LoVo (cell line): ENCODE measurements at places on chromosomes 11 and 22.

DNA sequence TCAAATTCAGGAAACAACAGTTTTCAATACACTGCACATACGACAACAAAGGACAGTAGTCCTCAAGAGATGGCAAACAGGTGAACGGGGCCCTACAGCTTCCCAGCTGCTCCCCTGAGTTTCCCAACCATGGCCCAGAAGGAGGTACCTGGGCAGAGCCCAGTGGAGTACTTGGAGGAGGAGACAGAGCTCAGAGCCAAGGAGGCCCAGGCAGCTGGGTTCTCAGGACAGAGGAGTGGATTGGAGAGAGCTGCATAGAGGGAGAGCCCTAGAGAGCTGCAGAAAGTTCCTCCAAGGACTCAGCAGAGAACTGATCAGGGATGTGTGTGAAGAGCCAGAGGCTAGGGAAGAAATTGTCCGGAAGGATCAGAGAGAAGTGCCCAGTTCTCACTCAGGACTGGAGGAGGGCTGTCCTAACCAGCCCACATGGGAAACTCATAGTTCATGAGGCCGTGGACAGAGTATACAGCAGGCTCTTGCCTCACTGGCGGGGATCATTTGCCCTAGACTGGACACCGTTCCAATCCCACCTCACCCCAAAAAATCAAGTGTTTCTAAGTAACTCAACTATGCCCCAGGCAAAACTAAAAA lies 7.6 kb upstream of the ASCL2 start:
- no peak for DNase-seq

- no peak for DNase-seq
These were observed 9.3 kb downstream of the ARHGEF17 start for GRCh38 chr11:73317373-73317772.

DNA sequence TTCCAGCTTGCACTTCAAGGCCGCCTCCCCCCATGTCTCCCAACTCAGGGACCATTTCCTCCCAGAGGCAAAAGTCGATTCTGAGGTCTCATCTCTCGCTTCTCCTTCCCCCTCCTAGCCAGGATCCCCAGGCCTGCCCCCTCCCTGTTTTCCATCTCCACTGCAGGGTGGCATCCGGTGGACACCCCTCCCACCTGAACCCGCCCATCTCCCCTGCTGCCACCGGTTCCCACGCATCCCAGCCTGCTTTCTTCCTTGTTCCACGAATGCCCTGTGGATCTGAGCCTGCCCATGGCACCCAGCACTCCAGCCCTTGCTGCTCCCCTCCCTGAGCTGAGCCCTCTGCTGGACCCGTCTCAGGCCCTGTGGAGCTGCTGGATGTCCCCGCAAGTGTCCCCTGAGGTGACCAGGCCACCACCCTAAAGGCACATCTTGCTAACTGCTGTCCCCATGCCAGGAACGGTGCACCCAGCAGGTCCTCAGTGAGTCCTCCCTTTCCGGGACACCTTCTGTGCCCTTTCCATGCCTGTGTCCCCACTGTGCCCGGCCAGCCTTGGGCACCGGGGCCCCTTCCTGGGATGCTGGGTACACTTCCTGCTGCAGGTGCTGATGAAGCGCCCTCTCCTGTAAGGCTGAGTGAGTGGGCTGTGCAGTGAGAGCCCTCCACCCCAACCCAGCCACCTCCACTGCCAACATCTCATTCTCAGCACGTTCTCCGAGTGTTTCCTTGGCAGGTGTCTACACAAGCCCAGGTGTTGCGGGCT lies 936 bp downstream of the IL17REL start:
- DNase-seq = no peak

- DNase-seq = peak; percentile 70
These were observed 44.0 kb downstream of the LIF start for GRCh38 chr22:30202531-30203006.

GRCh38 chr11:62008193-62008592 lies 40.8 kb upstream of the FTH1 start:
- DNase-seq = no peak

DNA sequence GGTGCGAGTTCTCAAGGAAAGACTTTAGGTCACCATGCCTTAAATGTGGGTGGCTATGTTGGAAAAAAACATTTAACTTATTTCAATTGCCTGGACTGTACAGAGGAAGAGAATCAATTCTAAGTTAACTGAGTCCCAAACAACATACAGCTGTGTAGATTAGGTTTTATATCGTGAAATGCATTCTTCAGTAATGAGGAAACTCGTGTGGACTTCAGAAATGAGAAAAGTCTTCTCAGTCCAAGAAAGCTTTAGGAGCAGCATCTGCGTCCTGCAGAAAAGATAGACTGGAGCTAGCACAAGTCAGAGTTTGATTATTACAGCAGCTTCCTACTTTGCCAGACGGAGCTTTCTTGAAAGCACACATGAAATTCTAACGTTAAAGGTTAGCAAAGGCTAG lies 673.0 kb downstream of the OPCML start:
- no peak for DNase-seq

DNA sequence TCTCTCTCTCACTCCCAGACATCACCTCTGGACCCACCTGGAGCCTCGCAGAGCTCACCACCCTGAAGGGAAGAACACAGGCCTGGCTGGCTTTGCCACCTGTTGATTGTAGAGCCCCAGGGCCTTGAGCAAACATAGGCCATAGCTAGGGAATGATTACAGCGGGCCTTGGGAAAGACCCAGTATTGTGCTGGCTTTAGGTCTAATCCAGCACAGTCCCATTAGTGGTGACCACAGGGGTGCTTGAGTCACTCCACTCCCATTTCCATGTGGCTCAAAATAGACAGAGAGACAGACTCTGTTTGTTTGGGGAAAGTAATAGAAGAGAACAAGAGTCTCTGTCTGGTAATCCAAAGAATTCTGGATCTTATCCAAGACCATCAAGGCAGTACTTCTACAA lies 42.7 kb upstream of the FAM181B start:
- no peak for DNase-seq

- DNase-seq = no peak
These were observed 28.7 kb upstream of the MMP20 start for GRCh38 chr11:102653744-102654291.

DNA sequence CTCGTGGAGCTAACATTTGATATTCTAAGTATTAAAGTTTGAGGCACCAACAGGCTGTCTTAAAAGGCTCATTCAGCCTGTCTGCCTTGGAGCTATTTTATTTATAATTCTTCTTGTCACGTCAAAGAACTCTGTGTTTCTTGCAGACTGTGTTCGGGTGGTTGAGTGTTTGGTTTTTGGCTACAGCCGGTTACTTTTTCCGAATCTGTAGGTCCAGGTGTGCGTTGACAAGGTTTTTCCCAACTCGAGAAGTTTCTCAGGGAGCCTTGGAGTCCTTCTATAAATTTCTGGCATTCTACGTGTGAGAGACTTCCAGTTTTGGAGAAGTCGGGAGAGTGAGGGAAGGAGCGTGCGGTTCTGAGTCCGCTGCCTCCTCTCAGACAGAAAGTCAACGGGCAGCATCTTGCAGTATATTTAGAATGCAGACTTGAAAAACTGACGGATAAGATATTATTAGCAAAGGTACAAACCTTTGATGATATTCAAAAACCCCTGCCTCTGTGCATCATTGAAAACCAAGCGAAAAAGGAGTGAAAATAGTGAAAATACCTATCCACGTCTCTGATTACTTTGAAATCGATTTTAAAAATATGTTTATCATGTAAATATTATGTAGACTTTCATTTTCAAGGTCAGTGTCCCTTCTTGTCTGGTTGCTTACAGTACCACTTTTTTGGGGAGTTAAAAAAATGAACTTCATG lies 85.2 kb upstream of the PPARA start:
- no peak for DNase-seq

DNA sequence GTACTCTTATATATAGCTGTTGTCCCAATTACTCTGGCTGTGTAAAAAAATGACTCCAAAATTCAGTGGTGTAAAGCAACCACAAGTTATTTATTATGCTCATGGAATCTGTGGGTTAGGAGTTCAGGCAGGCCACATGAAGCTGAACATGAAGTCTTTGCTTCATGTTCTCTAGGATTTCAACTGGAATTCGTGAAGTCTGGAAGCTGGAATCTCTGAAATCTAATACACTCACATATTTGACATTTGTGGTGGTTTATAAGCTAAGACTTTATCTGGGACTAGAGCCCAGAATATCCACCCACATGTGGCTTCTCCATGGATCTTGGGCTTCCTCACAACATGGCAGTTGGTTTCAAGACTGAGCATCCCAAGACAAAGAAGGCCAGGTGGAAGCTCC lies 430.6 kb downstream of the MIAT start:
- DNase-seq = no peak

DNA sequence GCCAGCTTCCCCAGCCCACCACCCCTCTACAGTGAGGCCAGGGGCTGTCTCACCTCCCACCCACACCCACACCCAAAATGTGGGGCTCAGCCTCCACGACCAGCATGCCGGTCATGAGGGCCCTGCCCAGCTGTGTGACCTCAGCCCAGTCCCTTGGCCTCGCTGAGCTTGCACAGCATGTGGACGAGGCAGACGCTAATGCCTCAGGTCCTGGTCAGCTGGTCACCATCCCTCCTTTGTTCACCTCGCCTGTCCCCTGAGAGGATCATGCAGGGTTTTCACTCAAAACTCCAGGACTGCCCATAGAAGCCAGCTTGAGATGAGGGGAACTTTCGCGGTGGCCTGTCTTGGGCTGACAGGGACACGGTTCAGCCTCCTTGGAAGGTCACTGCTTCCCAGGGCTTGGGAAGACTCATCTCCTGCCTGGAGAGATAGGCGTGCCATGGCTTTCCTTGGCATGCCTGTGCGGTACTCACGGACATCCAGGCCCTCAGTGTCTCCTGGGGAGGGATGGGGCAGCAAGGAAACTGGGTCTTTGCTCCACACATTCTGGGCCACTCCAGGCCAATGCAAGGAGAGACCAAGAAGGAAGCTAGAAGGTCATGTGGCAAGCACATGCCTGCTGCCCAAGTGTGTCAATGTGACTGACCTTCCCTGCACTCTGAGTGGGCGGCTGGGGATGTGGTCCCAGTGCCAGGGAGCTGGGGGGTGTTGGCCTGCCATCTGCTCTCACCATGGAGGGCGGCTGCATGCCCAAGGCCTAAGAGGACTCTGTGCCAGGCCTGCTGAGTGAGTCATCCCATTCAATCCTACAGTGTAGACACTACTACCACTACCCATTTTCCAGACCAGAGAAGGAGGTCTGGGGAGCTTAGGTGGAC lies 3.2 kb upstream of the RTN4R start:
- DNase-seq = no peak

DNA sequence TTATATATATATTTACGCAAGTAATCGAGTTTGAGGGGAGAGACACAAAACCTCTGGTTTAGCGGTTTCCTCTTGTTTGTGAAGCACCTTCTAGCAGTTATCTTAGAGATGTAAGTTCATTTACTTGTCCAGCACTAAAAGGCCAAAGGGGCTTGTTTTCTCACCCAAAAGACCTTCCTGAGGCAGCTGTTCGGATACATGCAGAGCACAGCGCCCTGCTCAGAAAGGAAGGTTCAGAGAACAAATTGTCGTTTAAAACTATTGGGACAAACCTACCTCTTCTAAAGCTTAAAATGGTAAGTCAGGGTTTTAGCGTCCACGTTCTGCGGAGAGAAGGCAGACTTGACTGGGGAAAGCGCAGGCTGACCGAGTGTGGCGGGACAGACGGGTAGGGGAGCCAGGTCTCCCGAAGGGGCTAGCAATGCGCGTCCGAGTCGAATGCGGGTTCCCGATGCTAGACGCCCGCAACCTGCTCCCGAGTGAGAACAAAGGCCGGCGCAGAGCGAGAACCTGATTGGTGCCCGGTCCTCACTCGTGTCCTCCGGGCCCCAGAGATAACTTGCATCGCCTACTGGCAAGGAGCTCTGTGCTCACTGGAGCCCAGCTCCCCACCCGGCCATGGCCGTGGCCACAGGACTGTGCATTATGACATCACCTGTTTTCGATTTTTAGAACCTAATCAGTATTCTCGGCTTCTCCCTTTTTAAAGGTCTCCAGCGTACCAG lies 1.0 kb upstream of the SESN3 start:
- no peak for DNase-seq

GRCh38 chr11:33063326-33063881 lies 24.0 kb downstream of the TCP11L1 start:
- no peak for DNase-seq

- no peak for DNase-seq
These were observed 22.9 kb upstream of the SLC22A12 start for GRCh38 chr11:64568041-64568571.

GRCh38 chr22:49197986-49198704 lies 629.5 kb downstream of the BRD1 start:
- DNase-seq = no peak

DNA sequence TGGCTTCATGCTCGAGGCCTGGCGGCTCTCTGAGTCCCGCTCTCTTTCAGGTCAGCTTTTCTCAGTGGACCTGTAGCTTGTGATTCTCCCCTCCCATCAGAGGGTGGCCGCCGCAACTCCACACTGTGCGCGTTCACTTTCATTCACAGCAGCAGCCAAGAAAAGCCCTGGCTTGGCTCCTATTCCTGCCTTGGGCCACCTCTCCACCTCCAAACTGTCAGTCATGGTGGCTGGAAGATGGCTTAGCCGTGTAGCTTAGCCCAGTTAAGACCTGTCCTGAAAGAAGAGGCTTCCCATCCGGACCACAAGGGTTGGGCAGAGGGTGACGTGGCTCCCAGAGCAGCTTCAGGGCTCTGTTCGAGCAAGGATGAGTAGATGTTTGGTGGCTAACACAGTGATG lies 125.5 kb downstream of the TBC1D22A start:
- no peak for DNase-seq

DNA sequence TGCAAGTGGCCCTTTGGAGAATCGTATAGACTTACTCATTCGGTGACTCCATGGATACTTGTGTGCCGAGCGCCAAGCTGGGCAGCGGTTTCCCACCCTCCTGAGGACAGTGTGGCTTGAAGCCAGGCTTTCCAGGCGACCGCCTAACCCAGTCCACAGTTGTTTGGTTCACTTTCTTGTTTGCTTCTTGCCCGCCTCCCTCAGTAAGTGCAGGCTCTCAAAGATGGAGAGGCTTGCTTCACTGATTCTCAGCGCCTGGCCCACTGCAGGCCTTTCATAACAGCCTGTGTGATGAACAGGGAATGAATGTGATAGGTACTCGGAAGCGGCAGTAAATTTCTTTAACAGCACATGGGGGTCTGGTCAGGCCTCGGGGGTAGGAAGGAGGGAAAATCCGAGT lies 11.2 kb upstream of the MDK start:
- DNase-seq = no peak

DNA sequence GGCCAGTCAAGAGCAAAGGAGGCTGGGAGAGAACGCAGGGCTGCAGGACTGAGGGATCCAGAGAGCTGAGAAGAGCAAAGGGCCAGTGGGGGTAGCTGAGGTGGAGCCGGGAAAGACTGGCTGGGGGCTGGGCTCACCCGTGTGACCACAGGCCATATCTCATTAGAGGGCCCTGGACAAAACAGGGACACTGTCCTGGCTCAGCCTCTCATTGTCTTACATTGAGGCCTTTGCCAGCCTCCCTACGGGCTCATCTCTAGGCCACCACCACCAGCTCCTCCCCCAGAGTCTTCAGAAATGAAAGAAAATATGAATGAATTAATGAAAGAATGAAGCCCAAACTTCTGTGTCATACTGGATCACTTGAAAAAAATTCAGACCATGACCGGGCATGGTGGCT lies 9.2 kb downstream of the RAB36 start:
- DNase-seq = no peak

GRCh38 chr11:66267379-66268243 lies 828 bp upstream of the RAB1B start:
- DNase-seq = no peak
